ENCODE measurements at places on chromosomes 13 and 19.

GRCh38 chr13:32300406-32300805 is 14.8 kb downstream of the ZAR1L start:
- no peak for DNase-seq

DNA sequence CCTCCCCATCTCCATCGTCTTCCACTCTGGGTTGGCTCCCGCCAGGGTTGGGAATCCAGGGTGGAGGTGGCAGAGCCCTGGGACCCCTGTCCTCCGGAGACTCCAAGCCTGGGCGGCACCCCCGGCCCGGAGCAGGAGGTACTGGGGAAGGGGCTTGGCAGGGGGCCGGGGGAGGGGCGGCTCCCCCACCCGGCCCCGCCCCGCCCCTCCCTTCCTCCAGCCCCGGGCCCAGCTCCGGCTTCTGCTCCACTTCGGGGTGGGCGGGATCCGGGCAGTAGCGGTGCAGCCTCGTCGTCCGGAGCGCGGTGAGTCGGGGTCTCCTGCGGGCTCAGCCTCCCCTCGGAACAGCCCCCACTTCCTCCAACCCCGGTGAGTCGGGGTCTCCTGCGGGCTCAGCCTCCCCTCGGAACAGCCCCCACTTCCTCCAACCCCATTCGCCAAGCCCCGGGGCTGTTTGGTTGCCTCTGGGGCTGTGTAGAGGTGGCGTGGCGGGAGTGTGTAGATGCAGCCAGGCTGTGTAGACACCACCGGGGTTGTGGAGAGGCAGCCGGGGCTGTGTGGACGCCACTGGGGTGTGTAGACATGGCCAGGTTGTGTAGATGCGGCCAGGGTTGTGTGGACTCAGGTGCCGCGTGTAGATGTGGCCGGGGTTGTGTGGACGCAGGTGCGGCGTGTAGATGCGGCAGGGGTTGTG is at the start of gene TMPRSS9:
TSS of gene TMPRSS9 (plus strand) at position 274 of the 694 bp plus-strand sequence. CDS start 29,521 bp downstream, outside the sequence.
- no peak for DNase-seq

DNA sequence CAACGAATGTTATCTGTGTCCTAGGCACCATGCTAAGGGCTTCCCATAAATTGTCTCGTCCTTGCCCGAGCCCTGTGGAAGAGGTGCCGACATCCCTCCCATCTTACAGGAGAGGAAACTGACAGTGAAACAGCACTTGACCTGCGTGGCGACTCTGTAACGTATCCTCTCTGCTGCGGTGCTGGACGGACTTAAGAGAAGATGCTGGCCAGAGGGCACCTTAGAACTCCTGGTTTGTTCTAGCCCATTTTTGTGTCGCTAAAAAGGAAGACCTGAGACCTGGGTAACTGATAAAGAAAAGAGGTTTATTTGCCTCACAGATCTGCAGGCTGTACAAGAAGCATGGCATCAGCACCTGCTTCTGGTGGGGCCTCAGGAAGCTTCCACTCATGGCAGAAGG is 68.6 kb downstream of the KCTD15 start:
- no peak for DNase-seq

- DNase-seq = no peak
Observed at GRCh38 chr19:48186015-48186414, 15.5 kb downstream of the ZSWIM9 start.

GRCh38 chr13:29583073-29583785 is 12.3 kb downstream of the SLC7A1 start:
- DNase-seq = no peak

- no peak for DNase-seq
Observed at GRCh38 chr13:50241479-50241878, 226.2 kb downstream of the KCNRG start.

DNA sequence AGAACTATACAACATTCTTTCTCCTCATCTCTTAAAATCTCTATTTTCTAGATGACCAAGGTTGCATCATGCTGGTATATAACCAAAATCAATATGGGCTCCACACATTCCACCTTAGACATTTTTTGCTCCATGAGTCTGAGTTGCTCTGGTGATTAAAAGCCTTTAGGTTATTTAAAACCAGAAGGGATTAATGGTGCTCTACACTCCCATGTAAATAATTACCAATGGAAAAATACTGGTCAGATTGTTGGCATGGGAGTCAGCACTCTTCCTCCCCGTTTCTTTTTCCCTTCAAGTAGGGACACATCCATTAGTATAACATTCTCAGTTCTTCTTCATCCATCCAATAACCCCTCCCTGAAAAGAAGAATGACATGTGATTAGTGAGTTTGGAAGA is 747.7 kb downstream of the PCDH17 start:
- DNase-seq = no peak

DNA sequence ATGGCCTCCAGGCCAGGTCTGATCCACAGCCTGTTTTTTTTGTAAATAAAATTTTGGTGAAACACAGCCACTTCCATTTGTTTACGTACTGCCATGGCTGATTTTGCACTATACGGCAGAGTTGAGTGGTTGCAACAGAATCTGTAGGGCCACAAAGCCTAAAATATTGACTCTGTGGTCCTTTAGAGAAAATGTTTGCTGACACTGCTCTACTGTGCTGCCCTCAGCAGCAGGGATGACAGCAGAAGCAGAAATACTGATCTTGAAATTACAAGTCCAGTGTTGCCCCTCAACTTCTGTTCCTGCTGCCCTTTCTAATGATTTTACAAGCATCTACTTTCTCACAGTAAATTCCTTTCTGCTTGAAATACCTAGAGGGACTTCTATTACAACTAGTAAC is 245.2 kb downstream of the RGCC start:
- DNase-seq = no peak

DNA sequence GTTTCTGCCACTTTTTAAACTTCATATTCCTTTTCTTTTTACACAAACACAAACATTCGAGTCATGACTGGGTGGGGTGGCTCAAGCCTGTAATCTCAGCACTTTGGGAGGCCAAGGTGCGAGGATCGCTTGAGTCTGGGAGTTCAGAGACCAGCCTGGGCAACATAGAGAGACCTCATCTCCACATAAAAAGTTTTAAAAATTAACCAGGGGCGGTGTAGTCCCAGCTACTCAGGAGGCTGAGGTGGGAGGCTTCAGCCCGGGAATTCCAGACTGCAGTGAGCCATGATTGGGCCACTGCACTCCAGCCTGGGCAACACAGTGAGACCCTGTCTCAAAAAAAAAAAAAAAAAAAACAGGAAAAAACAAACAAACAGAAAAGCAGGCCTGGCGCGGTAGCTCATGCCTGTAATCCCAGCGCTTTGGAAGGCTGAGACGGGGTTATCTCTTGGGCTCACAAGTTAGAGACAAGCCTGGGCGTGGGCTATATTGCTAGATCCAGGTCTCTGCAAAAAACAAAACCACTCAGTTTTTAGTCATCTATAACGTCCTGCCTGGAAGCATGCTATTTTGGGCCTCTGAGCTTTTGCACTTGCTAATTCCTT is 583 bp upstream of the BAX start:
- no peak for DNase-seq

DNA sequence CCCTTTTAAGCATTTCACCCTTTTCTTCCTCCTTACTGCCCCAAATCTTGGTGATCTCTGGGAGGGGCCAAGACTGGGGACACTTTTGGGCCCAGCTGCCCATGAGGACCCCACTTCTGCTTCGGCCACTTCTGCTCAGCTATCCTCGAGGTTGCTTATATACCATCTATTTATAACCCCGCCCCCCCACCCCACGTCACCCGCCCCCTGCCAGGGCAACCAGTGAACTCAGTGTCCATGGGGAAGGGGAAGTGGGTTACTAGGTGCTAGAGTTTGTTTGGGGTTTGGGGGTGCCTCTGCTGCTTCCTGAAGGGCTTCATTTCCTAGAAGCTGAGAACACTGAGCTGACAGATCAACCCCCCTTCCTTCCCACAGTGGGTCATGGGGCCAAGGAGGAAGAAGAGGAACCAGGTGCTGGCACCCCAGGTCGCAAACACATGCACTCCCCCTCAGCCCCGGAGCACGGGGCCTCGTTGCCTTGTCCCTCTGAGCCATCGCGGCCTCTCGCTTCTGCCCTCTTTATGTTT is 6.1 kb upstream of the ADGRE5 start:
- no peak for DNase-seq

GRCh38 chr13:100447831-100448230 is 140.8 kb downstream of the GGACT start:
- no peak for DNase-seq

DNA sequence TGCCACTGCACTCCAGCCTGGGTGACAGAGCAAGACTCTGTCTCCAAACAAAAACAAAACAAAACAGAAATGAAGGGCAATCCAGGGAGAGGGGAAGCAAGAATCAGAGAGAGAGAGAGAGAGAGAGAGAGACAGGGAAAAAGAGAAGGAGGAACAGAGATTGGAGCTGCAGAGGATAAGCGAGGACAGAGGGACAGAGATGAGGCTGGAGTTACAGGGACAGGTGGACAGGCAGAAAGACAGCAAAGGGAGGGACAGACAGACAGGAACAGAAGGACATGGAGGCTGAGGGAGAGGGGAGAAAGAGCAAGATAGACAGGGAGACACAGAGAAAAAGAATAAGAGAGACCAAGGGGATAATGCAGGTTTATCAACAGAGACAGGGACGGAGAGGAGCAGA is 1.3 kb upstream of the CRX start:
- DNase-seq = no peak

Data from left lung (tissue), 14 donors.